Stimulated activated memory B cell treated with anti-CD40 and anti-IgM and Interleukin-4, amounts not matched to agents 10 μg/mL and 1 μg/mL and 100 μg/mL, for 72 hours (primary cell): ENCODE measurements at places on chromosomes 7 and 10.
A peak's percentile ranks its signal among the peaks of the same experiment; 100 is the strongest.

DNA sequence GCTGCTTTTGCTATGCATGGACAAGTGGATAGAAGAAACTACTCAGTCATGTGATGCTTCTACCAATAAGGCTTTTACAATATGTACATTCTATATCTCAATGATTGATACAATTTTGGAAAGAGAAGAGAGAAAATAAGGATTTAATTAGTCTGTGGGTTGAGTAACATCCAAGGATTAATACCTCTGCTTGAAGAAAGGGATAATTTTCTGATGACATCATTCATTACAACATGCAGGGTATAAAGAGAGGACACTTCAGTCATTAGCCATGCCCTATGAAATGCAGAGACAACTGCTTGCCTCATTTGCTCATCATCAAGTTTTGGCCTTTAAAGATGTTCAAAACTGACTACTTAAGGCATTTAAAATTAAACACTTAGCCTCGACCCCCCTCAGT is 237.3 kb downstream of the AHR start:
- ATAC-seq: no peak

DNA sequence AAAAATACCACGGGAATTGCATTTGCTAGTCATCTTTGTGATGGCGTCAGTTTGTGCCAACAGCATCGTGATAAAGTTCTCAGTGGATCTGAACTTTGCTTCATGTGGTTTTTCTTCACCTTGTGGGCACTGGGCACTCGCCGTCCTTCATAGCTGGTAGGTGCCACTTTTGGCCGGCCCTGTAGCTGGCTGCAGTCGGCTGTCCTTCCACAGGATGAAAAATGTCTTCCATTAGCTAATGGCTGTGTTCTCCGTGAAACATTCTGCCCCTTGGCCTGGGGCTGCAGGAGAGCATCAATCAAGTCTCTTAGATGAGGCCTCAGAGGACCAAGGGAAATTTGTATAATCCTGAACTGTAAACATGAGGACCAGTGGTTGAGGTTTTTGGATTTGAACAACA is 145.3 kb downstream of the DYNC1I1 start:
- peak; percentile 38 for ATAC-seq

DNA sequence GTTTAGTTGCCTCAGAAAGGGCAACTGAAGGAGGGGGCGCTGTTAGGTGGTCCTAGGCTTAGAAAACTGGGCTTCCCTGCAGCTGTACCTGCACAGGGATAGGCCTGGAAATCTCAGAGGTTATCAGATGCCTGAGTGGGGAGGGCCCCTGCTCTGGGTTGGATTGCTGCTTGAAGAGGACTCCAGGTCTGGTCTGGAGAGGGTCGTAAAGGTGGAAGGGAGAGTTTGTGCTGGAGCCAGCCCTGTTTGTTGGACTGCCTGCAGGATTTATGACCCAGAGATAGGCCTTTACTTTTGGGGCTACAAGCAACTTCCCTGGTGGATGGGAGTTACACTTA is 765.9 kb downstream of the GRID1 start:
- no peak for ATAC-seq

GRCh38 chr10:125064681-125065492 is 95.5 kb downstream of the CTBP2 start:
- peak; percentile 93 for ATAC-seq

DNA sequence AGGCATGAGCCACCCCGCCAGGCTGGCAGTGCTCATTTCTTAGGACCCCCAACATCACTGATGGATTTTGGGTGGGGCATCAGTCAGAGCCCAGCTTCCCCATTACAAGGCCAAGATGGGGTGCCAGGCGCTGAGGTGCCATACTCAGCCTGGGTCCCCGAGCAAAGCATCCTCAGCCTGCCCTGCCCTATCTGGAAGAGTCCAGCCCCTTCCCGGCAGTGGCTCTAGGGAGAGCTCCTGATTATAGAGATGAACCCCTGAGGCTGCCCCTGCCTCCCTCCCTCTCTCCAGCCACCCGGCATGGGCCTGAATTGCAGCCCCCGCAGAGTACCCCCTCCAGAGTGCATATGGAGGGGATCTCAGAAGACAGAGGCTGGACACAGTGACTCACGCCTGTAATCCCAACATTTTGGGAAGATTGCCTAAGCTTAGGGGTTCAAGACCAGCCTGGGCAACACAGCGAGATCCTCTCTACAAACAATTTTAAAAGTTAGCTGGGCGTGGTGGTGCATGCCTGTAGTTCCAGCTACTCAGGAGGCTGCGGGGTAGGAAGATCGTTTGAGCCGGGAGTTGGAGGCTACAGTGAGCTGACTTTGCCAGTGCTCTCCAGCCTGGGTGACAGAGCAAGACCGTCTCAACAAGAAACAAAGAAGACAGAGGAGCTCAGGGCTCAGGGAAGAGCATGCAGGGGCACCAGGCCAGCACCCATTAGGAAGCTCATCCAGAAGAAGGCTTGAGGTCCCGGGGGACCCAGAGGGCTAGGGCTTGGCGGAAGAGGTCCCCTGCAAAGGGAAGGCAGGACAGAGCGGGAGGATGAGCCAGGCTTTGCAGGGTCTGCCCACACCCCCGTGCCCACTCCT is 13.3 kb downstream of the LAT2 start:
- ATAC-seq: no peak

- no peak for ATAC-seq
These were observed 929.9 kb upstream of the MBL2 start for GRCh38 chr10:53702489-53702888.

DNA sequence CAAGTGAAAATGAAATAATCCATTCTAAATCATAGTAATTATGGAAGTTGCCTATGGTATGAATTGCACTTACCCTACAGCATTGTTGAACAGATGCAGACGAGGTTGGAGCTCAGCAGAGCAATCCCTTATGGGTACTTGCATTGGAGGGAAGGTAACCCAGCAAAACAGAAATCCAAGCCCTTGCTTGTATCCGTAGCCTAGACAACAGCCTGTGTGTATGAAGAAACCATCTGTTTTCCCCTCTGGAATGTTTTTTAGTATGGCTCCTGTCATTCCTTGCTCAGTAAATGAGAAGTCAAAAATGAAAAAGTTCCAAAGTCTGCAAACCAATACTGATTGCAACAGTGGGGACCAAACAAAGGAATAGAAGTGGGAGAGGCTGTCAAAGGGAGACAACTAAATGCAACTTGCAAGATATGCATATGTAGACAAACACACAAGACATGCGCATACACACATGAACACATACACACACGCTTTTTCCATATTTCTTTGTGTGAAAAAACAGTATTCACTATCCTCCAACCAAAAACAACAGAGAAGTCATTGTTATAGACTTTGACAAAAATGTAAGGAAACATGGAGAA is 260.8 kb downstream of the DYNC1I1 start:
- ATAC-seq: no peak
